ENCODE measurements at places on chromosomes 12 and 14.
A peak's percentile ranks its signal among the peaks of the same experiment; 100 is the strongest.

- no peak for DNase-seq
These were observed 99.6 kb downstream of the APAF1 start for GRCh38 chr12:98744680-98745079.

DNA sequence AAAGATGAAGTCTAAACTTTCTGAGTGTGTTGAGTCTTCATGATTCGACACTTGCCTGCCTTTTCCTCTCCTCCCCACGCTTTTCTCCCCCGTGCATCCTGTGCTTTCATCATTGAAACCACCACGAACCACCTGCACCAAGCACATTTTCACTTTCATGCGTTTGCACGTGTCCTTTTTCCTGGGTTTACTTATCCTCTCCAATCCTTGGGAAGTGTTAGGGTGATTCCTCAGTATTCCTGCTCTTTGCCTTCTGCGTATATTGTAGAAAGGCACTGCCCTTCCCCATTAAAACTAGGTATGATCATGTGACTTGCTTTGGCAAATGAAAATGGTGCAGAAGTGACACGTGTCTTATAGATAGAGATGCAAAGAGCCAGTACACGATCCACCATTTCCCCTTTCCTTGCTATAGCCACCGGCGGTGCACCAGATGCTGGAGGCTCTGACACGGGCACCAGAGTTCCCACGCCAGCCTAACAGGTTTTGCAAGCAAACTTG is 106.6 kb downstream of the BRMS1L start:
- peak; percentile 9 for DNase-seq

DNA sequence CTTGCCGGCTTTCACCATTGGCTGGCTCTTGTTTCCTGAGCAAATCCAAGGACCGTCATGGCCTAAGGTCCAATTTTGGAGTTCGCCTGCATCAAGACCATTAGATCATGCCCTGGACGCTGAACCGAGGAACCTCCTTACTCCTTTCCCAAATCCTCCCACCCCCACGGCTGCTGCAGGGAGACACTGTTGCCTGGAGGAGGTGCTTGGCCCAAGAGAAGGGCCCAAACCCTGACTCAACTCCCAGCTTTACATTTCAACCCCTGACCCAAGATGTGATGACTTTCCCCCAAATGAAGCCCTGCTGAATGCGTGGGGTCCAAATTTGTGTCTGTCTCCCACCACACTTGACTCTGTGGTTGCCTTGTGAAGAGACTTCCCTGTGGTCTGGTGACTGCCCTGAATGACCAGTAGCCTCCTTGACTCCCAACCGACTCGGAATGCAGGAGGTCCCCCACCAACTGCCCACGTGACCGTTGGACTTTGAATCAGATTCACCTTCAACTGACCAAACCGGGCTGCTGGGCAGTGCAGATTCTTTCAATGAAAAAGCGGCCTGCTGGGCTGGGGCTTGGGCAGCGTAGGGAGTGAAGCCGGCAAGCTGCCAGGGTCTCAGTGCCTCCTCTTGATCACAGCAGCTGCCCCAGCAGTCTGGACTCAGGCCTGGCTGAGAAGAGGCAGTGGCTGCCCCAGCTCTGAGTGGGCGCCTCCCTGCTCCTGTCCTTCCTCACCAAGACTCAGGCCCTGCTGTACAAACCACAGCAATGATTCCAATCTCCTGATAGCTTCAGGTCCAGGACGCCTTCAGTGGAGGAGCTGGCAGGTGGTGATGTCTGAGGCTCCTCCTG is 46.7 kb upstream of the OASL start:
- DNase-seq: no peak

GRCh38 chr12:8609061-8609570 is 3.5 kb downstream of the AICDA start:
- no peak for DNase-seq

- DNase-seq: no peak
These were observed 59.7 kb downstream of the TRPV4 start for GRCh38 chr12:109773384-109774011.

All from stimulated activated CD4-positive, alpha-beta T cell treated with anti-CD3 and anti-CD28 coated beads, TNF-alpha, amount 100 ng/mL, for 4 hours (primary cell).